ENCODE measurements at places on chromosomes 1 and 21.
A peak's percentile ranks its signal among the peaks of the same experiment; 100 is the strongest.

DNA sequence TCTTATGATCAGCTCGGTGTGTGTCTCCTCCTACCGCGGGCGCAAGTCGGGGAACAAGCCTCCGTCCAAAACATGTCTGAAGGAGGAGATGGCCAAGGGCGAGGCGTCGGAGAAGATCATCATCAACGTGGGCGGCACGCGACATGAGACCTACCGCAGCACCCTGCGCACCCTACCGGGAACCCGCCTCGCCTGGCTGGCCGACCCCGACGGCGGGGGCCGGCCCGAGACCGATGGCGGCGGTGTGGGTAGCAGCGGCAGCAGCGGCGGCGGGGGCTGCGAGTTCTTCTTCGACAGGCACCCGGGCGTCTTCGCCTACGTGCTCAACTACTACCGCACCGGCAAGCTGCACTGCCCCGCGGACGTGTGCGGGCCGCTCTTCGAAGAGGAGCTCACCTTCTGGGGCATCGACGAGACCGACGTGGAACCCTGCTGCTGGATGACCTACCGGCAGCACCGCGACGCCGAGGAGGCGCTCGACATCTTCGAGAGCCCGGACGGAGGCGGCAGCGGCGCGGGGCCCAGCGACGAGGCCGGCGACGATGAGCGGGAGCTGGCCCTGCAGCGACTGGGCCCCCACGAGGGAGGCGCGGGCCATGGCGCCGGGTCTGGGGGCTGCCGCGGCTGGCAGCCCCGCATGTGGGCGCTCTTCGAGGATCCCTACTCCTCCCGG is 1.5 kb downstream of the KCNC4 start:
- peak; percentile 58 for DNase-seq

- DNase-seq: no peak
These were observed 1.5 kb downstream of the LHX8 start for GRCh38 chr1:75135573-75136194.

DNA sequence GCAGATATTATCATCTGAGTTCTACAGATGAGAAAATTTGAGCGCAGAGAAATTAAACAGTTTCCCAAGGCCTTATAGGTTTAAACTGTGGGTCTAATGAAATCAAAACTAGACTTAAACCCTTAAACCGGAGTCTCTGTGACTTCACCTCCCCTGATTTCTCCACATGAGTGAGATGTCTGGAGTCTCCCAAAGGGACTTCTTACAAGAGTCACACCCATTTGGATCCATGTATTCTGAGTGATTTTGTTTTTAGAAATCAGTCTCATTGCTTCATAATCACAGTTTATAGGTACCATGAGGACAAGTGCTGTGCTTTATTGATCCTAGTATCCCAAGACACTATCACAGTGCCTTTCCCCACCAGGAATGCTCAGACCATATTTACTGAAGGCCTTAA is 206.0 kb upstream of the JUN start:
- DNase-seq: no peak

DNA sequence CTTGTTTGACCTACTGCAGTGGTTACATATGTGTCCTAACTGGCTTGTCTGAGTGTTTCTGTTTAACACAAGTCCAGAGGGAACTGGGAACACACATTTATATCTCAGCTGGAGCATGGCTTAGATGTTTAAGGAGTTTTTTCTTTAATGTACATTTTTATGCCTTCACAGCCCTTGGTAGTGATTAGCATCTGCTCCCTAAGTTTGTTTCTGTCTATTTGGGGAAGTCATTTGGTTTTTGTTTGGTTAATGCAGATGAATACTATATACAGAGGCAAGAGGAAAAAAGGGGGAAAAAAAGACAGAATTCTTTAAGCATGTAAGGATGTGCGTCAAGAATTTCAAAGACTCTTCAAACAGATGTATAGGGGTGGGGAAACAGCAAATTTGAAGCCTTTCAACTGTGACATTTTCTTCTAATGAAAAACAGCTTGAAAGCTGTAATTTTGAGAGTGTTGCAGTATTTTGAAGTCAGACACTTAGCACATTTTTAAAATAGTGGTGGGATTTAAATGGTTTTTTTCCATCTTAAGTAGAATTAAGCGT is 15.4 kb downstream of the MACO1 start:
- no peak for DNase-seq

- DNase-seq: no peak
These were observed 103.2 kb downstream of the DMRTB1 start for GRCh38 chr1:53562291-53562980.

GRCh38 chr1:109501644-109502363 is 7.7 kb downstream of the AMIGO1 start:
- no peak for DNase-seq

DNA sequence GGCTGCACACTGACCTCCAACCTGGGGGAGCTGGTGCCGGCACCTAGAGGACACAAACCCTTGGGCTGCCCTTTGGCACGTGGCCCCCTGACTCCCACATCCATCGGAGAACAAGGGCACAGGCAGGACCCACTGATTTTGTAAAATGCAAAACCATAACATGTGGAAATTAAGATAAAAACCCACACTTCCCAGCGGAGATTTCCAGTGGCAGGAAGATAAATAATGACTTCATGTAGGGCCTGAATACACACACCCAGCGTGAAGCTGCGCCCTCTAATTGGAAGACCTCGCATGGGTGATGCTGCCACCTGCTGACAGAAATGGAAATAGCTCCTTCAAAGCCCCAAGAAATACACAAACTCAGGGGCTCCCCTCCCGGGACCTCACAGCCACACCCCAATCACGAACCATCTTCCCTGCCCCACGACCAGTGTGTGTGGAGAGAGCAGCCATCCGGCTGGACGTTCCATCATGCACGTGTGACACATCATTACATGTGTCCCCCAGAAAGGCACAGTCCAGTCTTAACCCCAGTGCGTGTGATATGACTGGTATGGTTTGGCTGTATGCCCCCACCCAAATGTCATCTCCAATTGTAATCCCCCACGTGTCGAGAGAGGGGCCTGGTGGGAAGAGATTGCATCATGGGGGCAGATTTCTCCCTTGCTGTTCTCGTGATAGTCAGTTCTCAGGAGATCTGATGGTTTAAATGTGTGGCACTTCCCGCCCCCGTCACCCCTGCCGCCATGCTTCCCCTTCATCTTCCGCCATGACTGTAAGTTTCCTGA is 5.7 kb upstream of the TPRG1L start:
- peak; percentile 70 for DNase-seq

- no peak for DNase-seq
These were observed 31.9 kb downstream of the MROH9 start for GRCh38 chr1:170967042-170967910.

DNA sequence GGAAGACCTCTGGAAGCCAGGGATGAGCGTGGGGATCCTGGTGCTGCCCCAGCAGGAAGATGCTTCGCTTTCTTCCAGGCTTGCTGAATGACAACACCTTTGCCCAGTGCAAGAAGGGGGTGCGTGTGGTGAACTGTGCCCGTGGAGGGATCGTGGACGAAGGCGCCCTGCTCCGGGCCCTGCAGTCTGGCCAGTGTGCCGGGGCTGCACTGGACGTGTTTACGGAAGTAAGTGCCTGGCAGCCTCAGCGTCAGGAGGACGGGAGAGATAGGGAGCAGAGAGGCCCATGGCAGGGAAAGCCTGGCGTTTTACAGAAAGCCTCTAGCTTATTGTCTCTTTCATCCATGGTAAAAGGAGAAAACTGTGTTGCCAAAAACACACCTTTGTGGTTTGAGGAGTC is 23.5 kb downstream of the PHGDH start:
- DNase-seq: no peak

- no peak for DNase-seq
These were observed 91.7 kb downstream of the RHOU start for GRCh38 chr1:228827019-228827418.

- DNase-seq: no peak
These were observed 109.9 kb downstream of the GALNT2 start for GRCh38 chr1:230176871-230177411.

DNA sequence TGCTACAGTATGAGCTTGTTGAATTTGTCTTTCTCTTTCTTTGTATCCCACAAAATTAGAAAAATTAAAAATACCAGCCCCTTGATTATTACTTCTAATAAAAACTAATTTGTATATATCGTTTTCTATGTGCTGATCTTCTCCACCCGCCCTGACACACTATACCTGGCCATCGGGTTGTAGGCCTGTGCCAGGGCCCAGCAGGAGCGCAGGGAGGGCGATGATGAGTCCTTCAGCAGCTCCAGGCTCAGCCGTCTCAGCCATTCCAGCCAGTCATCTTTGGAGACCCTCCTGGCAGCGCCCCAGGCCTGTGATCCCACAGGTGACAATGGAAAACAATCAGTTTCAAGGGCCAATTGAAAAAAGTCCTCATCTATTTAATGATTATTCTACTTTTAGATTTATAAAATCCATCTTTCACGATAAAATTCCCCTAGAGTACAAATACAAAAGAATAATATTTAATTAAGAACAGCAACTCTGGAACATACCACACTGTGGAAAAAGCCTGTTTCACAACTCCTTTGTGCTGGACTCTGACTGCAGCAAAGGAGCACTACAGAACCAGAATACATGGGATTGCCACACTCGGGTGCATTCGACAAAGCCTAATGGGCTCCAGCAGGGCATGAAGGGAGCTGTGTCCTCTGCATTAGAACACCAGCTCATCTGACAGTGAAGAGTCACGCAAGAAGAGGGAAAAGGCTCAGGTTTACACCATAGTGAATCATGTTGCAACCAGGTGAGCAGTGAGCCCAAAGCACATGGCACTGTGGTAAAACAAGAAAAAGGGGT is 15.4 kb downstream of the ANGPTL7 start:
- no peak for DNase-seq

DNA sequence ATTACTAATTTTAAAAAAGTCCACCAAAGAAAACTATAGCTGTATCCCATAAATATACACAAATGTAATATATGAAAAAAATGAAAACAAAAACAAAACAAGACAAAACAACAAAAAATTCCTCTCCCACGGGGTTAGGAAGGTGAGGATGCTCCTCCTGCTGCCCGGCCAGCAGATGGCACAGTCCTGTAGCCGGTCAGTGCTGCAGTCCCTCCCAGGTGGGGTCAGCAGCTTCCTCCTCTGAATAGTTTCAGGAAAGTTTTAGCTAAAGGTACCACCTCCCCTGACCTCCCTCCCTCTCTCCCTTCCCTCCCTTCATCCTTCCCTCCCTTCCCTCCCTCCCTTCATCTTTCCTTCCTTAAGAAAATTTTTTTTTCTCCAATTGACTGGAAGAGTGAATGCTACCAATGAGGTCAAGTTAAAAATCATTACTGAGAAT is 67.8 kb upstream of the BCL10 start:
- DNase-seq: peak; percentile 54

DNA sequence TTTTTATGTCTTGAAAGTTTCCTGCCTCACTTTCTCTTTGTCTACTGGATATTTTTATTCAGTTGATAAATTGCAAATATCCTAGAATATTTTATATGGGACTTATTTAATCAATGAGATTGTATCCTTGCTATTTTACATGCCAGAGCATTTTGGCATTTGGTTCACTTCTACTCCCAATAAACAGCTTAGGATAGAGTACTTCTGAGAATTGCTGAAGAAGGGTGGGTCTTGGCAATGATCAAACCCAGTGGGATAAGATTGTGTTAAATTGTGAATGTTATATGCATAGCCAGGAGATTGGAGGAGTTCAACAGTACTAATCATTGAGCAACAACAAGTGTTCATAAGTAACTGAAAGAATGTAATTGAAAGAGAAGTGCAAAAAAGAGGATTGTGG is 60.1 kb downstream of the SDCCAG8 start:
- DNase-seq: no peak

GRCh38 chr1:109621379-109622136 is 1.9 kb downstream of the AMPD2 start:
- no peak for DNase-seq

DNA sequence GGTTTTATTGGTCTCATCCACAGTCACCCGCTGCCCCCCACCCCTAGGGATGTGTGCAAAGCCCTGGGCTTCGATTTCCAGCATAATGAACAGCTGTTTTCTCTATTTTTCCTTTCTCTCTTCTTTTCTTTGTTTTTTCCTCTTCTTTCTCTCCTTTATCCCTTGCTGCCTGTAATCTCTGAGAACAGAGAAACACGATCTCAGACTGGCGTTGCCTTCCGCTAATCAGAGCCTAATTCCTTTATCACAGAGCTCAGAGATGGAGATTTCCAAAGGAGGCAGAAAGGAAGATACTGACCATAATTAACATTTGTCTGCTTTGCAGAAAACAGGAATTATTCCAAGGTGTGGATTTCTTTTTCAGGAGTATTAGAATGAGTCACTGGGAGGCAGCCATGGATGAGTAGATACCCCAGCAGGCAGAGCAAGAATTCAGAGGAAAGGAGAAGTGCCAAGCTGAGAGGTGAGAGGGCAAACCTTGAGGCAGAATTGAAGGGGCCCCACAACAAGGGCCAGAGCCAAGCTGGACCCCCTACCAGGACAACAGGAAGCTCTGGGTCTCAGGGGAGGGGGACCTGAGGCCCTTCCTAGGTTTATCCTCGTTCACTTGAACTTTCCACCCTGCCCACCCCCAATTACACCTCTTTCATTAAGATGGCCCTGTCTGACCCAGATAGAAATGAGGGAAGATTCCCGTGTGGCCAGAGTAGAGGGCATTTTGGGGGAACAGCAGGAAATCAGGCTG is 33.3 kb downstream of the MATN1 start:
- DNase-seq: no peak

GRCh38 chr1:25099343-25099951 is 132.9 kb downstream of the SYF2 start:
- DNase-seq: no peak

DNA sequence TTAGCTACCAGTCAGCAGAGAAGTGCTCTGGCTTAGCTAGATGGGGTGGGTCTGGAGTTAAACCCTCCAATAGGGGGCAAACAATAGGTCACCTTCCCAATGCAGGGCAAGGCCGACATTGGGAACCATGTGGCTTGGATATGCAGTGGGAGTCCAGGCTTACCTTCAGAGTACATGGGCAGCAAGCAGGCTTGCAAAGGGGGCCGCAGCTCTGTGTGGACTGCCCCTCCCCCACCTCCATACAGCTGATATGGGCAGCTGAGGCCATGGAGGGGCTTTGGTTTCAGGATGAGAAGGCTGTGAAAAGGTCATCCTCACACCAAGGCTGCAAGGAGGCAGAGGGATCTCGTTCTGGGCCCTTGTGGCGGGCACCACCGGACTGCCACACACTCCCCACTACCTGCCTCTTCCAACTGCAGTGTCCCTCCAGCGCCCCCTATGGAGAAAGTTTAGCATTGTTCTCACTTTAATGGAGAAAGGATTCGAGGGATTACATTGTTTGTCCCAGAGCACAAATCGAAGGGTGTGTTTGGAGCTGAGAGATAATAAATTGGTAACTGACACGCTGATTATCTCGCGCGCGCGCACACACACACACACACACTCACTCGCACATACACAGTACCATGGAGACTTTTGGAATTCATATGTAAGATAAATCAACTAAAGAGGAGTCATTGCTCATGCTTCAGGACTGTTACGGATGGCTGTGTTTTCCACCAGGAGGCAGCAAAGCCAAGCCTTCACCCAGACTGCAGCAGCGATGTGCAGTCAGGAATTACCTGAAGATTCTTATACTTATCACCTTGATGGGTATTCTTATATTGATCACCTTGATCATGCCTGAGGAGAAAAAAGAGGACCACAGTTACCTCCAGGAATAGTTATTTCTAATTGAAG is 7.0 kb upstream of the SMCP start:
- no peak for DNase-seq

All from lower lobe of right lung (tissue), 2 donors.